ENCODE measurements at places on chromosomes 5 and 9. TPM values are rescaled to one million over a fixed set of nuclear protein-coding genes. Genes with fewer than 3 reads are reported as not detected.

Gene GRAMD2B
- 31.1 TPM for polyA plus RNA-seq

Gene PCDHGA10
- 3.7 TPM for polyA plus RNA-seq

Gene CDH9
- polyA plus RNA-seq, result 21.8 TPM

Gene INSL4
- polyA plus RNA-seq, result not detected

Gene ACOT12
- polyA plus RNA-seq, result 1.2 TPM

Gene SV2C
- 0.08 TPM for polyA plus RNA-seq

Gene SNCB
- 0.20 TPM for polyA plus RNA-seq

Gene DRD1
- polyA plus RNA-seq, result not detected

Gene KCTD16
- 2.9 TPM for polyA plus RNA-seq

Gene KCNT1
- polyA plus RNA-seq, result 0.08 TPM

Gene FABP6
- polyA plus RNA-seq, result not detected

Gene RLN1
- 0.52 TPM for polyA plus RNA-seq

Gene MROH2B
- polyA plus RNA-seq, result 0.05 TPM

Gene TMOD1
- polyA plus RNA-seq, result 1.7 TPM

Gene PAPPA
- polyA plus RNA-seq, result 3.5 TPM

Gene GDNF
- 17.5 TPM for polyA plus RNA-seq

Gene IL4
- polyA plus RNA-seq, result 0.57 TPM

Gene ZCCHC7
- polyA plus RNA-seq, result 27.4 TPM

Gene LRRC19
- 19.4 TPM for polyA plus RNA-seq

Gene PCDHA10
- 0.62 TPM for polyA plus RNA-seq

Gene FOXI1
- 4.8 TPM for polyA plus RNA-seq

Gene PCDHGA11
- polyA plus RNA-seq, result 5.1 TPM

Gene CDC20B
- polyA plus RNA-seq, result 0.62 TPM

Gene CNOT8
- polyA plus RNA-seq, result 85.9 TPM

Gene IL33
- 7.3 TPM for polyA plus RNA-seq

Gene MAST4
- 19.7 TPM for polyA plus RNA-seq

Gene CCDC171
- 9.4 TPM for polyA plus RNA-seq

Gene NUDCD2
- polyA plus RNA-seq, result 54.0 TPM

Gene CEP72
- 12.6 TPM for polyA plus RNA-seq

Gene ANKRA2
- 67.6 TPM for polyA plus RNA-seq

Gene DCANP1
- polyA plus RNA-seq, result 0.05 TPM

Gene RANBP3L
- polyA plus RNA-seq, result 8.0 TPM

Gene NME5
- polyA plus RNA-seq, result 31.8 TPM

Gene DOK3
- polyA plus RNA-seq, result 5.3 TPM

Gene GARNL3
- polyA plus RNA-seq, result 19.8 TPM

Gene SLC36A2
- polyA plus RNA-seq, result 21.0 TPM

Gene ZDHHC11
- polyA plus RNA-seq, result 14.7 TPM

Gene SHROOM1
- polyA plus RNA-seq, result 19.4 TPM

Gene LCN9
- not detected for polyA plus RNA-seq

Gene GABRG2
- polyA plus RNA-seq, result 0.03 TPM

Gene NUP188
- polyA plus RNA-seq, result 53.9 TPM

Gene PLAC8L1
- 2.4 TPM for polyA plus RNA-seq

Gene UBQLN1
- polyA plus RNA-seq, result 117 TPM

Gene IRX1
- polyA plus RNA-seq, result 23.9 TPM

Gene BTNL9
- 10.7 TPM for polyA plus RNA-seq

Gene FAM170A
- not detected for polyA plus RNA-seq

Gene CMBL
- 39.6 TPM for polyA plus RNA-seq

Data from left kidney (tissue), 8 donors.